Activated effector memory CD4-positive, alpha-beta T cell treated with anti-CD3 and anti-CD28 coated beads, Interleukin-2, amount 50 U/mL, for 16 hours (primary cell): ENCODE measurements at places on chromosomes 2 and 18.

DNA sequence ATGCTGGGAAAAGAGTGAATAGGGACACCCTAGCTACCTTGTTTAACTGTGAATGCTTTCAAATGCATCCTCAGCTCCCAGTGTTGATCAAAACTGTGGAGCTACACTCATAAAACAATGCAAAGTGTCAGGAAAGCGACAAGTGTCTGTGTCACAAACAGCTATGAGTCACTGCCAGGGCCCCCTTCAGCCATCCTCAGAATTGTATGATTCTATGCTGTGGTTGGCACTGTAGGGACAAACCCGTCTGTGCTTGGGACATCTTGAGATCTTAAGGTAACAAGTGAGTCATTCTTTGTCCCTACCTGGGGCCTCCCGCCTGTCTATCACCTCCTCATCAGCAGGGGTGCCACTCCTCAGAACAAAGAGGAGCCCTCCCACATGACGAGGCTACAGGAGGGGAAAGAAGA is 42.4 kb downstream of the KLF7 start:
- DNase-seq, result peak; percentile 82

DNA sequence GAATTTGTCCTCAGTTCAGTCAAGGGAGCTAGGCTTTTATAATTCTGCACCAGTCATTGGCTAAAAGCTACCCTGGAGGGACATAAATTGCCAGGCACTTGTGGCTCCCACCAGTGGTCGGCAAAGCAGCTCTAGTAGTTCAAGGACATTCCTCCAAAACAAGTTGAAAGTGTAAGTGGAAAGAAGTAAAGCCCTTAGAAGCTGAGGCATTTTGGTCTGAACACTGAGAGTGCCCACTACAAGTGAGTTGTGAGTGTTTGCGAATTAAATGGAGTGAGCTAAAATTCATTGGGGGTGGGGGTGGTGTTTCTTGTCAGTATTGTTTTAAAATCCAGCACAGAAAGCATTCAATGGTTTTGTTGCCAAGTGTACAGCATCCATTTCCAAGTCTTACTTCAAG is 879.9 kb upstream of the CDH2 start:
- no peak for DNase-seq

DNA sequence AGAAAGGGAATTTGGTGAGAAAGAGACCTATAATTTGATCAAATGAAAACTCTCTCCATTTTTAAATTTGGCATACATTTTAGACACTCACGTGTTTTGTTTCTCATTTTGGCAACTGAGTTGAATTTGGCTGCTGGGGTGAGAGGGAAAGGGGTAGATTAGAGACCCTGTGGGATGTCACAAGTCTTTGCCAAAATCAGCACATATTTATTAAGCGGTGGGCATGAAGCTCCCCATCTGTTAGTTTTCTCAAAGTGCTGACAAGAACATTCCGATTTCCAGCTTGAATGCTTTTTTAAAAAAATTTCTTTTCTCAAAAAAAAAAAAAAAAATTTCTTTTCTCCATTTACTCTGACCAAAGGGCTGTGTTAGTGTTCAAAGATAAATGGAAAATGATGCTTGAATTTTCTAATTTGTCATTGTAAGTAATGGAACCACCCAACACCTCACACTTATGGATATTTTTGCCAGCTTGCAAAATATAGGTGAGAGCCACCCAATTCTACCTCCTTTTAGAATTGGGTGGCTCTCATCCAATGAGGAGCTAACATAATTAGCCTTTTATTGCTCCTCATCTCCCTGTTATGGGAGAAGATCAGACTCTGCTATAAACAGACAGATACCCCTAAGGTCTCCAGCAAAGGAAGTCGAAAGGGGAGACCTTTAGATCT is 222.9 kb upstream of the FN1 start:
- DNase-seq, result no peak

GRCh38 chr2:73877071-73877802 is 15.6 kb upstream of the ACTG2 start:
- DNase-seq, result no peak

DNA sequence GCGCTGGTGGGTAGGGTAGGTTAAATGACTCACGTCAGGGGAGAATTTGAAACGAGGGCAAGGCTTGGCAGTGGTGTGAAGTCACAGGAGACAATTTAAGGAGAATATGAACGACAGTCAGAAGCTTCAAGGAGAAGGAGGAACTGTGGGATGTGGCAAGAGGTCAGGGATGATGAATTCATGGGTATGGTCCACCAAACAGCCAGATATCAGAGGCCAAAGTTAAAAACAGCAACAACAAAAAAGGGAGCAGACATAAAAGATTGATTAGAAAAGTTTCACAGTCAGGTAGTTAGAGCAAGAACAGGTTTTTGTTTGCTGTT is 1.4 kb upstream of the ZNF396 start:
- no peak for DNase-seq

DNA sequence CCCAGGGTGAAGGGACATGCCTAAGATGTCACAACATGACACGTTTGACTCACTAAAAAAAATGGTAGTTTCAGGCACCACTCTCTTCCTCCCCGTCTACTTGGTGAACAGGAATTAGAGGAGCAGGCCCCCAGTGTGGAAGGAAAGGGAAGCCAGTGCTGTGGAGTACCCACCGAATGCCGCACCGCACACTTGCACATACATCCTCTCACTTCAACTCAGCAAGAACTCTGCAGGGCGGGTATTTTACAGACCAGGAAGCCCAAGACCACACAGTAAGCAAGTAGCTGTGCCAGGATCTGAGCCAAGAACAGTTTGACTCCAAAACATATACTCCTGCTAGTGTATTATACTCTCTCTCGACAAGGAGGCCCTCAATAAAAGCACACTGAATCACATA is 69.8 kb downstream of the BCL2 start:
- DNase-seq, result no peak

DNA sequence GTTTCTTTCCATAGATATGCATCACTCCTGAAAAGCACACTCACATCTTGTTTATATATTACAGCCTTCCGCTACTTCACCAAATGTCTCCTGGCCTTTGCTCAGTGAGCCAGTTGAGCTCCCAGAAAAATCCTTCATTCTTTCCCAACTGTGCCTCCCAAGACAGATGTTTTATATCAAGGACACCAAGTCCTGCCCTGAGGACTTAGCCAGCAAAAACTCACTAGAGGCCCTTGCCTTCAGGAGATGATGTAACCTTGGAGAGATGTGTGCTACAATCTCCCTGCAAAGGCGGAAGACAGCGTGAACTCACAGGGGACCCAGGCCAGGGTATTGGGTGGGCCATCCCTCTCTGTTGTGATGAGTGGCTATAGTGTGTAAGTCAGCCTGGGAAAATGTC is 86.1 kb upstream of the CTAGE1 start:
- no peak for DNase-seq
